ENCODE measurements at places on chromosomes 2 and 18.

- DNase-seq, result no peak
Observed at GRCh38 chr2:36461039-36461681, 105.6 kb downstream of the CRIM1 start.

- DNase-seq, result no peak
Observed at GRCh38 chr2:28601616-28602015, 105.8 kb downstream of the PLB1 start.

DNA sequence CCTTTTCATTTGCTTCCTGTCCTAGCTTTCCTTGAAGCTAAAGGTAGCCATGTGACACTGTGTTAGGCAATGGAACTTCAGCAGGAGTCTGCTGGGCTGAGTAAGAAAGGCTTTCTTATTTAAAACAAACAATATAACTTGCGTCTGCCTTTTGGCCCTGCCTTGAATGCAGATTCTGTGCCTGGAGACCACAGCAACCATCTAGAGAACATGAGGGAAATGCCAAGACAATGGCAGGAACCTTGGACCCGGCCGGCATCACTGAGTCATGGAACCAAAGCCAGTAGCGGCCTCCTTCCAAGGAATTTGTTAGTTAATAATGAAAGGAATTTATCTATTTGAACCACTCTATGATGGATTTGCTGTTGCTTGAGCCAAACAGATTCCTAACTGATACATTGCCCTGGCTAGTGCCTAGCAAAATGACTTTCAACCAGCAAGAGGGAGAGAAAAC is 207.5 kb upstream of the EPHA4 start:
- no peak for DNase-seq

DNA sequence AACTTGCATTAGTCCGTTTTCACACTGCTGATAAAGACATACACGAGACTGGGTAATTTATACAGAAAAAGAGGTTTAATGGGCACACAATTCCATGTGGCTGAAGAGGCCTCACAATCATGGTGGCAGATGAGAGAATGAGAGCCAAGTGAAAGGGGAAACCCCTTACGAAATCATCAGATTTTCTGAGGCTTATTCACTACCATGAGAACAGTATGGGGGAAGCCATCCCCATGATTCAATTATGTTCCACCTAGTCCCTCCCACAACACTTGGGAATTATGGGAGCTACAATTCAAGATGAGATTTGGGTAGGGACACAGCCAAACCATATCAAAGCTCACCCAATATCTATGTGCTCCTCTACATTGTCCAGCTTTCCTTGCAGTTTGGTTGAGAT is 16.0 kb upstream of the SERPINE2 start:
- no peak for DNase-seq

DNA sequence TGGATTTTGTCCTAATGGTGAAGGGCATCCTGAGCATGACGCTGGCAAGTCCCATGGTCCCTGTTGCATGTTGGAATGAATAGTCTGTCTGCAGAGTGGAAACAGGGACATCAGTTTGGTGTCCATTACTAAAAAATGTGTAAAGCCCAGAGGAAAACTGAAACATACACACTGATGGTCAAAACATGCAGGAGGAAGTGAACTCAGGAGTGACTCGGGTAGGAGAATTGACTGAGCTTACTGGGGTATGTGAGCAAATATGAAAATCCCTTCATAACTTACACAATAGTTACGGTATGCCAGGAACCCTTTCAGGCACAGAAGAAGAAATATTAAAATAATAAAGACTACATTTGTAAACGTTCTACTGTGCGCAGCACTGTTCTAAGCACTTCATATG is 5.6 kb upstream of the SOX11 start:
- DNase-seq, result no peak

- DNase-seq, result no peak
Observed at GRCh38 chr18:56157541-56157940, 480.9 kb downstream of the TXNL1 start.

DNA sequence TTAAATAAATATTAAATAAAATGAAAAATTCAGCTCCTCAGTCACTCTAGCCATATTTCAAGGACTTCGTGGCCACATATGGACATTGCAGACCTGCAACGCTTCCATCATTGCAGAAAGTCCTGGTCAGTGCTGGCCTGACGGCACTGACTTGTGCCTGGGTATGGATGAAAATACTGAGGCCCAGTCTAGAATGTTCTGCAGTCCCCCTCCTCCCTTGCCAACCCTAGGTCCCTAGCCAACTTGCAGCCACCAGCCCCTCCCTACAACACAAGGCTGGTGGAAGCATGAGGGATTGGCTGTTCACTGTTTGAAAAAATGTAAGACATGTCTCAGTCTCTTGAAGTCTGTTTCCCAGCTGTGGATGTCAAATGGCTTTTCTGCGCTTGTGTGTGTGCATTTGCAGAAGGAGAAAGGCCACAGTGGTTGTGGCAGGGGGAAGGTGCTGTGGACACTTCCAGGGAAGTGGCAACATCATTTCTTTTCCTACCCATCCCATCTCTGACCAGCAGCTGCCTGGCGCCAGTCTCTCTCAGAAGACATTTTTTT is 9.9 kb downstream of the IGFBP5 start:
- no peak for DNase-seq

DNA sequence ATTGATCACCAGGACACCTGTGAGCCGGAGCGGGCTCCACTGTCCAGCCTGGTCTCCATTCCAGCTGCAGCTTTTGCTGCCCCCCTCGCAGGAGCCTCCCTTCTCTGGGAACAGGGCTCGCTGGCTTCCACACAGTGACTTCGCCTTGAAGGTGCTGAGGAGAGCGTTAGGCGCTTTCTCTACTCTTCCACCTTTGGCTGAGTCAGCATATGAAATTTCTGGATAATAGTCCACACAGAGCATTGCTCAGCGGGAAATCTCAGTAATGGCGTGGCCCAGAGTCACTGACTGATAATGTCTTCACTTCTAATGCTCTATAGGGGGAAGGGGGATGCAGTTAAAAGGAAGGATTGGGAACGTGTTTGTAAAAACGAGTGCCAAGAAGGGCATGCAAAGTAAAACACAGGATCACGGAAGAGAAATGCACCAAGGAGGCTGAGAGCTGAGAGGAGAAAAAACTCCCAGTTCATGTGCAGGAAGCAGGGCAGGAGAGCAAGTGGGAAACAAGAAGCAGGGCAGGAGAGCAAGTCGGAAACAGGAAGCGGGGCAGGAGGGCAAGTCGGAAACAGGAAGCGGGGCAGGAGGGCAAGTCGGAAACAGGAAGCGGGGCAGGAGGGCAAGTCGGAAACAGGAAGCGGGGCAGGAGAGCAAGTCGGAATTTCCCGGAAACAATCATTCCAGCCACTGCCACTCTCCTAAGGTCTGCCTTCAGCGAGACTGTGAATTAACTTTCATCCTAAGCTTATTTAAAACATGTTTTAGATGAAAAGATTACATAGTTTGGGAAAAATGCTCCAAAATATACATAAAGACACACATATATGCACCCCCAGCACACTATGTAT is 77.7 kb downstream of the MYT1L start:
- DNase-seq, result no peak

- DNase-seq, result no peak
Observed at GRCh38 chr2:72669121-72669520, 156.7 kb downstream of the EXOC6B start.

DNA sequence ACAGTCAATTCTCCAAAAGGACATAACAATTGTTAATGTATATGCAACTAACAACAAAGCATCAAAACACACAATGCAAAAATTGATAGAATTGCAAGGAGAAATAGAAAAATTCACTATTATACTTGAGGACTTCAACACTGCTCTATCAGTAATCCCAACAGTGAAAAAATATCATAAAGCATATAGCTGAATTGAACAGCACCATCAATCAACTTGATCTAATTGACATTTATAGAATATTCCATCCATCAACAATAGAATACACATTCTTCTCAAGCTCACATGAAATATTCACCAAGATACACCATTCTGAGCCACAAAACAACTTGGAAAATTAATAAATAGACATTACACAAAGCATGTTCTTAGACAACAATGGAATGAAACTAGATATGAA is 60.1 kb upstream of the ASXL3 start:
- no peak for DNase-seq

- no peak for DNase-seq
Observed at GRCh38 chr2:45889620-45890370, 238.3 kb downstream of the PRKCE start.

All from stimulated activated CD8-positive, alpha-beta memory T cell treated with anti-CD3 and anti-CD28 coated beads, Interleukin-4, amount 100 ng/mL, for 24 hours (primary cell).